Esophagus mucosa (tissue), 1 donor: ENCODE measurements at places on chromosomes 11 and 22.

- peak; percentile 90 for ATAC-seq
These were observed 9.4 kb upstream of the SAMM50 start for GRCh38 chr22:43945632-43946383.

DNA sequence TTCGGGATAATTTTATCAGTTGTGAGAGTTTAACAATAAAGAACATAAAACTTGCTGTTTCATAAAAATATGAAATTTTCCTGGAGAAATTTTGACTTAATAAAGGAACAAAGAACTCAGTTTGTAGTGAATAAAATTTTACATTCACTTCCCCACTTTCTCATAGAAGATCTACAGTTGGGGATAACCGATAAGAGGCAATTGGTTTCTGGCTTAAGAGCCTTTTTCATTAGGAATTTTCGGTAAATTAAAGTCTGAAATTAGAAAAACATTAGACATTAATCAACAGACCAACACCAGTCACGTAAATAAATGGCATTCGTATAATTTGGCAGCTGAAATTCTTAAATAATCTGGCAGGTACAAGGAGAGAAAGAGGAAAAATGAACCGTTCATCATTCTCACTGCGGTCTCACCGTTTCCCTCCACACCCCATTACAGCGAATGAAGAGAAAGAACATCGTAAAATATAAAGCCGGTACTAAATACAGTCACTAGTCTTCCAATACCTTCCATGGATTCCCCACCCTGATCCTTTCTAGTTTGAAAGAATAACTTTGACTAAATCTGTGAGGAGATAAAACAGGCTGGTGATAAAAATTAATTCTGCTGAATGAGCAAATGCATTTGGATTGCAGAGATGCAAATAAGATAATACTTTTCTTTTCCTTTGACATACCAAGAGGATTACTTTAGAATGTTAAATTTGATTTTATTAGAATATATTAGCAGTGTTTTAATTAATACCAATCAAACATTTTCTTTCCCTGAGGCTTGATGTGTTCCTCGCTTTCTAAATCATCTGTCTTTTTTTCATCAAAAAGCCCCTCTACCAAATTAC lies 19.5 kb downstream of the BLID start:
- no peak for ATAC-seq

DNA sequence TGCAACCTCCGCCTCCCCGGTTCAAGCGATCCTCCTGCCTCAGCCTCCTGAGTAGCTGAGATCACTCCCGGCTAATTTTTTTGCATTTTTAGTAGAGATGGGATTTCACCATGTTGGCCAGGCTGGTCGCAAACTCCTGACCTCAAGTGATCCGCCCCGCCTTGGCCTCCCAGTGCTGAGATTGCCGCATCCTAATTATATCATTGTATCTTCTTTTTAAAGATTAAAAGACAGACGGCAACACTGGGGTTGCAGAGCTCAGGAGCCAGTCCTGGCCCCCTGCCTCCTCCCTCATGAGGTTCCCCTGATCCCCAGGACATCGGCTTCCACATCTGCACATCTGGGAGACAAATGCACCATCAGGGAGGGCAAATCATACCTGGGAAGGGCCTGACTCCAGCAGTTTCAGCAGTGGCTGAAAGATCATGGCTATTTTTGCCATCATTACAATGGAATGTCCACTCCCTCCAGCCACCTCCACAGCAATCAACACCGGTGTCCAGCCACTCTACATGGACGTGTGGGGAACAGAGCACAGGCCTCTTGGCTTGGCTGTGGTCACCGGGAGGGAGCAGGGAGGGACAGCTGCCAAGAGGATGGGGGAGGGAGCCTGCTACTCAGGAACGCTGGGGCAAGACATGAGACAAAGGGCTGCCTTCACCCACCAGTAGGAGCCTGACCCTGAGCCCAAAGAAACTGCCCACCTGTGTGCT lies 9.2 kb upstream of the CELSR1 start:
- peak; percentile 3 for ATAC-seq

DNA sequence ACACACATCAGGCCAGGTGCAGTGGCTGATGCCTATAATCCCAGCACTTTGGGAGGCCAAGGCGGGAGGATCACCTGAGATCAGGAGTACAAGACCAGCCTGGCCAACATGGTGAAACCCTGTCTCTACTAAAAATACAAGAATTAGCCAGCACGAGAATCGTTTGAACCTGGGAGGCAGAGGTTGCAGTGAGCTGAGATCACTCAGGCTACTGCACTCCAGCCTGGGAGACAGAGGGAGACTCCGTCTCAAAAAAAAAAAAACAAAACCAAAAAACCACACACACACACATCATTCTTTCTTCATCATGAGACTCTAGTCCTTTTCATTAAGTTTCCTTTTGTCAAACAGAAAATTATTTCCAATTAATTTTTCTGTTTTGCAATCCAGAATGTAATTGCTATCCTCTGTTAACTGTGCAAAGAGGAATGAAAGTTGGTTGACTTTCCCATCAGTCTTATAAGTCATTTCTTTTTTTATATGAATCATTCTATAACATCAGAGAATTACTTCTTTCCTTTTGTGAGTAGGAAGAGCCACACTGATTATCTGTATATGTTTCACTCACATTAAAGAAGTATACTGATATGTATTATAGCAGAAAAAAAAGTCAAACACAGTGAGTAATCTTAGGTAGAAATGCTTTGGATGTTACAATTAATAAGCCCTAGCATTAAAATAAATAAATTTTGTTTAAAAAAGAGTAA lies 52.2 kb downstream of the HORMAD2 start:
- ATAC-seq, result no peak
